Liver (tissue), 10 donors: ENCODE measurements at places on chromosomes 5 and 9.

DNA sequence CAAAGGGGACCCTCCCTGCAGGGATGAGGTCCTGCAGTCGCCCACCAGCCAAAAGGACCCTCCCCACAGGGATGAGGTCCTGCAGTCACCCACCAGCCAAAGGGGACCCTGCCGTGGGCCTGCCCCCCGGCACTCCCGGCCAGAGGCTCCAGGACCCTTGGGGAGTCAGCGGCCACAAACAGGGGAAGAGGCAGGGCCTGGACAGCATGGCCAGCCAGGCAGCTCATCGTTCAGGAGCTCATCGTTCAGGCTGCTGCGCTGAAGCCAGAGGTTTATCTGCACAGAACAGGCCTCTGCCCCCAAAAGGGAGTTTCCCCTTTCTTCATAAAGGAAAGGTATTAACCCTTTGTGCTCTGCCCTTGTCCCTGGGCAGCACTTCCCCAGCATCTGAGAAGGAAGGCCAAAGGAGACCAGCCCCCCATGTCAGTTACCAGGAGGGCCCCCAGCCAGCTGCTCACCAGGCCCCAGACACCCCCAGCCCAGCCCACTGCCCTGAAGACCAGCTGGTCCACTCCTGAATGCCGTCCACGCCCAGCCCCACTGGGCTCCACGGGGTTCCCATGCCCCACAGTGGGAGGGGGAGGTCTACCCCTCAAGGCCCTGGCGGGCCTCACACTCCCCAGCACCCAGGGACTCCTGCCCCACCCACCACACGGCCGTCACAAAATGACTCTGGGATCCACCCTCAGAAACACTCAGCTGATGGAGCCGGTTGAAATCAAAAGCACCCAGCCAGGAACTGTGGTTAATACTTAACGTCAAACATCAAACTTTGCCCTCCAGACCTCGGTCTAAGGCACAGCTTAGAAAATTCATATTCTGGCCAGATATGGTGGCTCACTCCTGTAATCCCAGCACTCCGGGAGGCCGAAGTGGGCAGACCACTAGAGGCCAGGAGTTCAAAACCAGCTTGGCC lies 6.3 kb downstream of the SLC12A7 start:
- DNase-seq = peak; percentile 72

DNA sequence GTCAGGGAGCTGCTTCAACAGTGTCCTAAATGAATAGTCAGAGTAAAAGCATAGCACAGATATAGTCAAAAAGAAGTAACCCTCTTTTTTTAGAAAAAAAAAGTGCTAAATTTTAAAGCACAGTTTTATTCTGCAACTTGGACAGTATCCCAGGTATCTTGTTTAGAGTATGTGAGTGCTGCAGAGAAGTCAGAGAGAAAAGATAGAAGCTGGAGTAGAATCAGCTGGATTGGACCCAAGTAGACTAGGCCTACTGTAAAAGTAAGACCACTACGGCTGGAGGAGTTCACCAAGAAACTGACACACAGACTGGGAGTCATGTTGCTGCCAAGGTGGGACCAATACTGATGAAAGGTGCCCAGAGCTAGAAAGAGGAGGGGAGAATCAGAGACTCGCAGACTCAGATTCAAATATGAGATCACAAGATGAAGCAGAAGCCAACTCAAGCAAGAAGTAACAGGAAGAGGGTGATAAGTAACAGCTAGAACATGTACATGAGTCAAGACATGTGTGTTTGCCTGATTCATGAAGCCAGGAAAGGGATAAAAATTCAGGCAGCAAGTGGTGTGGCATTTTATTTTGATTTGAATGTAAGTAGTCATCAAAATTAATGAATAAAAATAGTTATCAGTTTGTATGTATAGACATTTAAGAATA lies 25.6 kb upstream of the TUSC1 start:
- no peak for DNase-seq

DNA sequence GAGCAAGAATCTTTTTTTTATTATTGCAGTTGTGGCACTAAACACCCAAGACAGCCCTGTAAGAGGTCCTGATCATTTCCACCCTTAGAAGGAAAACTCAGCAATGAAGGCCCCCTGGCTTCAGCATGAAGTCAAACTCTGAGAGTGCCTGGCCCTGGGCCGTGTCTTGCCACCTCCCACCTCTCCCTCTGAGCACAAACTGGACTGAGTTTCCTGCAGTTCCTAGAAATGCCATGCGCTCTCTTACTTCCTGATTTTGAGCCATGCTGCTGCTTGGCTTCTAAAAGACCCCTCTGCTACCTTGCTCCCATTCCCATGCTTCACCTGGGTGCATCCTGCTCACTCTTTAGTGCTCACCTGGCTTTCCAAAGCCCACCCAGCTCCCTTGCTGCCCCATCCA lies 140.4 kb upstream of the KLF9 start:
- DNase-seq = no peak

DNA sequence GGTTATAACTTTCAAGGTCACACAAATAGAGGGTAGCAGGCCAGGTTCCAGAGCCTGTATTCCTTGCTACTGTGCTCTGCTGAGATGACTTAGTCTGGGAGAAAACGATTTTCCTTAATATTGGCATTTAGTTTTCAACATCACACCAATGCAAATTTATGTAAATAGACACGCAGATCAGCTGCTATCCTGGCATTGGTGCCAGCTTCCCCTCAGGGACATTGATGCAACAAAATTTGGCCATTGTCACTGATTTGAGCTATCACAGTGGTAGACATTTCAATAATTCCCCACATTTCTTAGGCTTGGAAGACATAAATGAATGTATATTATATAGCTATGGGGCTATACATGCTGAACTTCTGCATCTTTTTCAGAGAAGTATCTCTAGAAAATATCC lies 71.6 kb upstream of the ASTN2 start:
- DNase-seq = no peak

- DNase-seq = no peak
These were observed 6.1 kb downstream of the IL13 start for GRCh38 chr5:132663771-132664695.

DNA sequence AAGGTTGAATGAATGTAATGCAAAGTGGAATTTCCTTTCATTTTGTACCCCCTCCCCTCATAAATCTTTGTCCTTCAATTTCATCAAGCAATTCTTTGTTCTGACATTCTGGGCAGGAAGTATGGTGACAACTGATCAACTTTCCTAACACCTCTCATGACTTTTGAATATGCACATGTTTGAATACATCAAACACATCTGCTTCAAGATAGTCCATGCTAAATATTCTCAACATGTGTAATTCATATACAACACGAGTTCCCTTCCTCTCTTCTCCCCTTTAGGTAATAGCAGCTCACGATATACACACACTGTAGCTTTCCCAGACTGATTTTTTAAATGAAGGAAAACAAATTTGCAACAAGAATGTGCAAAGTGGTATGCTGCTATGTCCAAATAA lies 103.6 kb upstream of the EFNA5 start:
- DNase-seq = no peak

DNA sequence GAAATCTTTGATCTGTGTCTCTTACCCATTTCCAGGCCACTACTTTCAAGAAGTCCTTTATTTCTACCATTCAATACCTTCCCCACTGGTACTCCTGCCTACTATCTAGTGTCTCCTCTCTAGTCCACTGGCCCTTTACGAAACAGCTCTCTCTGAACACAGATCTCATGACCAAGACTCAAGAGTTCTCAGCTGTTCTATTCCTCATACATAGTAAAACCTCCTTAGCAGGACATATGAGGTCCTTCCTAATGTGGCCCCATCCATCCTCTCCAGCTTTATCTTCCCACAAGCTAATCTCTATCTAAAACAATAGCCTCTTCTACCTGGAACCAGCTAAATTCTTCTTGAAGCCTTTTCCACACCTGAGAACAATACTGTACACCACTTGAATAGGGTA lies 2.6 kb downstream of the TEX10 start:
- DNase-seq = no peak

GRCh38 chr9:93437996-93438395 lies 13.5 kb upstream of the FAM120A start:
- DNase-seq = no peak

DNA sequence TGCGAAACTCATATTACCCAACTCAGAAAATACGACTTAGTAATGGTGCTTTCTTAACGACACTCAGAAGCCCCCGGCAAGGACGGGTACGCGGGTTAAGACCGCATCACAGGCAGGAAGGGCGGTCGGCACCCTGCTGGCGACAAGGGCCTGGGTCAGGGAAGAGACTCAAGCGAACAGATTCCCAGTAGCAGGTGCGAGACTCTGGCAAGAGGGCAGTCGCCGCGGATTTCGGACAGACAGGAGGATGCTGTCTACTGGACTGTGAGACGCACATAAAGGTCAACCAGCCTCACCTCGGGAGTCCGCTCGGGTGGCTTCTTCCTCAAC lies 398 bp downstream of the RAPGEF6 start:
- DNase-seq = no peak

DNA sequence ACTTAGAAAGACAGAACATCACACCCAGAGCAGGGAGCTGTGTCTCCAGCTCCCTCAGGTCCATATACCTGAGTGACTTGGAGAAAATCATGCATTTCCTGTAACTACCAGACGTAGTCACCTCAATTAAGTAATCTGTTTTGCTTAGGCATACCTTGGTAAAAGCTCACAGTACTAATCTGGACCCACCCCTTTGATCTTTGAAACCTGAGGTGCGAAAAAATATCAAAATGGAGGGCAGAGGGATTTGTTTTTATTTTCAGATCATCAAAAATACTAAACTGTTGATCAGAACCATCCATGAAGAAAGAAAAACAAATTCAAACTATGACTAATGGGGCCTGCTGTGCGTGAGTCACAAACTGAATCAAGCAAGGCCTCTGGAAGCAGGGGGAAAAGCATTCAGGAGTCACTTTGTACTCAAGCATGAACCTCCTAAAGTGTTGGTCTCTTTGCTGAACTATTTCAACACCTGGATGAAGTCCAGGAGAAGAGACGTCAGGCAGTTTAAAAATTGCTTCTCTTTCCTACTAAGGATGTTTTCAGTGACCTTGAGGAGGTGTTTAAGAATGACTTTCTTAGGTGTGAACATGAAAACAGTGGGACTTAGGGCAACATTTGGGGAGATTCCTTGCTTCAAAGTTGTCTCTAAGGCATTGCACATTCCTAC lies 76.3 kb downstream of the MUSK start:
- no peak for DNase-seq

DNA sequence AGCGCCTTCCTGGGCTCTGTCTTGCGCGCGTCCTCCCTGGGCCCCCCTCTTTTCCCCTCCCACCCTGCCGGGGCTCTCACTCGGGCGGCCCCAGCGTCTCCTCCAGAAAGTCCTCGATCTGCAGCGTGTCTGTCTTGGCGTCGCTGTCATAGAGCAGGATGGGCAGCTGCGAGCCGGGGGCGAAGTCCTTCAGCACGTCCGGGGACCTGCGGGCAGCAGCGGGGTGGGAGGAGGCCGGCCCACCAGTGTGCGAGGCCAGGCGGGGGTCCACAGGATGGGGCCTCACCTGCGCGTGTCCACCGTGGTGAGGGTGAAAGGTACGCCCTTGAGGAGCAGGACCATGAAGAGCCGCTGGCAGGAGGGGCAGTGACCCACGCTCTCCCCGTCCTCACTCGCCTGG lies 1.0 kb downstream of the CLIC3 start:
- DNase-seq = no peak

- no peak for DNase-seq
These were observed 38.7 kb upstream of the SYNPO start for GRCh38 chr5:150601491-150602345.

- no peak for DNase-seq
These were observed 157.7 kb downstream of the SLC24A2 start for GRCh38 chr9:19631181-19631580.

DNA sequence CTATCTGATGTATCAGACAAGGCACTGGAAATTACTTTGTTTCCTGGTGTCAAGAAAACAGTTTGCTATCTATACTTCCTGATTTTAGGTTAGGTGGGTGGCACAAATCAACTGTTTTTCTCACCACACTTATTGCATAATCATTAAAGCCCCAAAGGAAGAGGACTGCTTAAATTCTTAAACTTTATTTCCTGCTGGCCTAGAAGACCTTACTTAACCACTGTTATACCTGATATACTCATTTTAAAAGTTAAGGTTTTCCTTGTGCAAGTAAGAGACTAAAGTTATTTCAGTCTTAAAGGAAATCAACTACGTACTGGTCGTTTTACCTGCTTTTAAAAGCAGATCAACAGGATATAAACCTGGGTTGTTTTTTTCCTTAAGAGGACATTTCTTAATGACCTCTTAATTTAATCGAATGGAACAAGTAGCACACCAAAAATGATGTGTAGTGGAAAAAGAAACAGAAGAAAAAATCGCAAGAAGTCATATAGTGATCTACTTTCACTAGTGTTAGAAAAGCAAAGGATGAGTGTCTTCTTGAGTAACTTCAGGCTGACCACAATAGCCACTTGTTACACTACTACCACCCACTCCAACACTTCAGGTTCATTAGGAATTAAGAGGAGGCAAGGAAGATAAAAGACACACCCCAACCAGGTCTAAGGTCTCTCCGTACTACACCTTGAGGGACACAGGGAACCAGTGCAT lies 974 bp downstream of the CLINT1 start:
- no peak for DNase-seq

DNA sequence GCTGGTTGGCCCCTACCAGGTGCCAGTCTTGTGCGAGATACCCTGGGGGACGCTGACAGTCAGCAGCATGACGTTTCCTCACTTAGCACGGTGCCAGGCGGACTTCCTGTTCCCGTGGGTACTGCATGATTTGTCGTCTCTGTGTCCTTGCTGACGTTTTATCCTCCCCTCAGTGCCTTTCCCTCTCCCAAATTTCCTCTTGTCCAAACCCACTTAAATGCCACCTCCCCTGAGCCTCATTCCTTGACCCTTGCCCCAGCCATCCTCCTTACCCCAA lies 60.6 kb upstream of the SAP30L start:
- no peak for DNase-seq

DNA sequence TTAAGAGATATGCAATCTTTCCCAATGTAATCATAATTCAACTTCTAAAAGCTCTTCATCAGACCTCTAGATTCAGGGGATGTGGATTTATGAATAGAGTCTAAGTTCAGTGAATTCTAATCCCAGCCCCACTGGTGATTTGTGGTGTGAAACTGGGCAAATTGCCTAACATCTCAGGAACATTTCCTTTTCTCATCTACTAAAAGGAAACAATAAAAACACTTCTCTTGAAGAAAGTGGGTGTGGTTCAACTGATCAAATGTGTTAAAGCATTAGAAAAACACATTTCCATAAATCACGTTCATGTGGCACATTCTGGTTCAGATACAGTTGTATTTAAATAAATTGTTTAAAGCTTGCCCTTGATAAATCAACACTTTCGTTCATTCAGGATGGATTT lies 631.7 kb upstream of the CDH6 start:
- no peak for DNase-seq

DNA sequence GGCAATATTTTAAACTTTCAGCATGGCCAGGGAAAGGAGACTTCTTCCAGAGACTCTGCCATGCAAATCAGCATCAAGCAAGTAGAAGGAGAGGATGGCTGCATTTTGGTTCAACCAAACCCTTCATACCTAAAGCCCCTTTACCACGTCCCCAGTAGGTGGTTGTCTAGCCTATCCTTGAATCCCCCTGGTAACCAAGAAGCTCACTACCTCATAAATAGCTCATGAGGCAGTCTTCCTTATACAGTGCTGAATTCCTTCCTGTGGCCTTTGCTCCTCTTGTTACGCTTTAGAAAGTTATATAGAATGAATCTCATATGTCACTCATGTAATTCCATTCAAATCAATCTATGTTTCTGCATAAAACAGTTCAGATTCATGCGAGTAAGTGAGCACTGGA lies 289.5 kb upstream of the SLC30A5 start:
- DNase-seq = no peak

- no peak for DNase-seq
These were observed 23.2 kb upstream of the IER5L start for GRCh38 chr9:129201289-129201688.
